ENCODE measurements at places on chromosomes 1 and 21. TPM values are rescaled to one million over a fixed set of nuclear protein-coding genes. Genes with fewer than 3 reads are reported as not detected.

GRCh38 chr1:98637316-98637715 lies 24.2 kb upstream of the SNX7 start:
- no peak for DNase-seq

- DNase-seq = no peak
These were observed 132.7 kb downstream of the RUNX1 start for GRCh38 chr21:34916446-34916845.

DNA sequence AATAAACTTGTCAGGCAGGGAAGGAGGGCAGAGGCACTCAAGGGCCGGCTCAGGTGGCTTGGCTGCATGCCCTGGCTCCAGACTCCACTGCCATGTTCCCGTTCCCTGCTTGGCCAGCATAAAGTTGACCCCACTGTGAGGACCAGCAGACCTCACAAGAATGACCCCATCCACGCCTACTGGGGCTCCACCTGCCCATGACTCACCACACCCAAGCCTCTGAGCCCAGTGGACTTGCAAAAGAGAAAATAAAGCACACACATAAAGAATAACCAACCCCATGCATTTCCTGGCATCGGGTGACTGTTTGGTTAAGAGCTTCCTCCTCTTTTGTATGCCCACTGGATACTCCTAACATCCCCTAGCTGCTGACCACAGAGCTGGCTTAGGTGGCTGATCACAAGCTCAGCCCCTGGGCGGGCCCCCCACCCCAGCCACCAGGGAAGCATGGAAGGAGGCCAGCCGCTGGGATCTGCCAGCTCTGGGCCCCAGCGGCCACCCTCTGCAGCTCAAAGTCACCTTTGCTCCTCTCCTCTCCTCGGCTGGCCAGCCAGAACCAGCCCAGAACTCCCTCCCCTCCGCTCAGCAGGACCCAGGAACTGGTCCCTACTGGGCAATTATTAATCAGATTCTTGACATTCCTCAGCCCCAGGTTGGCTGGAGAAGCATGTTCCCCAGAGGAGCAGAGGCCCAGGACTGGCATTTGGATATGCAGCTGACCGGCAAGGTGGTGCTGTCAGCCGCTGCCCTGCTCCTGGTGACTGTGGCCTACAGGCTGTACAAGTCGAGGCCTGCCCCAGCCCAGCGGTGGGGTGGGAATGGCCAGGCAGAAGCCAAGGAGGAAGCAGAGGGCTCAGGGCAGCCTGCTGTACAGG lies at the start of gene KLHDC7A:
KLHDC7A (plus strand) TSS at position 616 of the 875 bp plus-strand sequence; CDS start at position 668, 52 bp downstream.
- DNase-seq = no peak

SH3D21 gene
- 22.6 TPM for total RNA-seq

- no peak for DNase-seq
These were observed 46.8 kb upstream of the LAPTM5 start for GRCh38 chr1:30804352-30804751.

DNA sequence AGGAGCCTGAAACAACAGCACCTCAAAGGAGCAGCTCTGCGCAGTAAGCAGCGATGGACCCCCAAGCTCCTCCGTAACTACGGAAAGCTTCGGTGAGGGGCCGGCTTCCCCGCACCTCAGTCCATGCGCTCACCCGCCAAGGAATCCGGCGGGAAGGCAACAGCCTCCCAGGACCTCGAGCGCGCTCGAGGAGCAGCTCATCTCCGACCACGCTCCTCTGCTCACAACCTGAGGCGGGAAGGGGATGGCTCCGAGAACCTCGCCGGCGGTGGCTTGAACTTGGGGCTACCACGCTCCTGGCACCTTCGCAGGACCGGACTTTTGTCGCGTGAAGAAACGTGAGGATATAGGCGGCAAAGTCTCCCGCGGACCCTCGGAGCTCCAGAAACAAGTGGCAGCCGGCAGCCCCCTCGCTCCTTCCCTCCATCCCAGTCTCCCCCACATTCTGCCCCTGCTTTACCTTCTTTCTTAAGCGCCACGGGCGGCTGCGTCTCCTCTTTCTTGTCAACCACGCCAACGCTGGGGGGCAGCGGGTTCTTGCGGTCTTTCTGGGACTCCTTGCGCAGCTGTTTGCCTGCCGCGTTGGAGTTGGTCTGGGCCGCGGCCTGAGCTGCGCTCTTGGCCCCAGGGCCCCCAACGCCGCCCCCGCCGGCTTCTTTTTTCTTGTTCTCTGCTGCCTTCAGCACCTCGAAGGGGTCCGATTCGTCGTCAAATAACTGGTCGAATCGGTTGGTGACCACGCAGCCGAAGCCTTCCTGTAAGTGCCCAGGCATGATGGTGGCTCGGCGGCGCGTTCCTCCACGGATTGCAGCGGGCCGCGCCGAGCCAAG lies 459 bp downstream of the SERBP1 start:
- DNase-seq = peak; percentile 56

DNA sequence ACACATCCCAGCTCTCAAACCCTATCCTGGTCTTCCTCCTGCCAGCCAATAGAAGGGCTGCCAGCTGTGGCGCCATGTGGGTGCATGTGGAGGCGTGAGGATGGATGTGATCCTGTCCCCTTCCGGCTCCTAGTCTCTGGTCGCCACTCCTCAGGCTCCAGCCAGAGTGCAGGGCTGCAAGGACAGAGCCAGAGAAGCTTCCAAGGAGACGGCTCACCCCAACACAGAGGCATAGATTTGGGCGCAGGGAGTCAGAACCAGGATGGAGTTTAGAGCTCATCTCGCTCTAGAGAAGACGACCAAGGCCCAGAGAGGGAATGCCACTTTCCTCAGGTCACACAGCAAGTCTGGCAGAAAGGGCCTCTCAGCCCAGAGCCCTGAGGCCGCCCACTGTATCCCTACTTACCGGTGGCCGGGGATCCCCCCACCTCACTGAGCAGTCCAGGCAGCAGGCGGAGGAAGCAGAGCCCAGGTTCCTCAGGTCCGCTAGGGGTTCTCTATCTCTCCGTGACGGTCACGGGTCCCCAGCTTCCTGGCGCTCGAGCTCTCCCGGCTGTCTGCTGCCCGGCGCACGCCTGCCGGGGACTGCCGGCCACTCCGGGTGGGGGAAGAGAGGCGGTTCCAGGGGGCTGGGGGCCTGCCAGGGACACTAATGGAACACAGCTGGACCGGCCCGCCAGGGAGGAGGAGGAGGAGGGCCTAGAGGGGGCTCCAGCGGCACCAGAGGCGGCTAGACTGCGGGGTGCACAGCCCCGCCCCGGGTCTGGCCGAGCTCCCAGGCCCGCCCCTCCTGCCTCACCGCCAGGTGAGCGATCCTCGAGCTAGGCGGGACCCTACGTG lies at the start of gene COL16A1:
COL16A1 (minus strand) TSS at position 587 of the 840 bp plus-strand sequence. CDS start 1,824 bp downstream, outside the sequence.
- DNase-seq = peak; percentile 91

DNA sequence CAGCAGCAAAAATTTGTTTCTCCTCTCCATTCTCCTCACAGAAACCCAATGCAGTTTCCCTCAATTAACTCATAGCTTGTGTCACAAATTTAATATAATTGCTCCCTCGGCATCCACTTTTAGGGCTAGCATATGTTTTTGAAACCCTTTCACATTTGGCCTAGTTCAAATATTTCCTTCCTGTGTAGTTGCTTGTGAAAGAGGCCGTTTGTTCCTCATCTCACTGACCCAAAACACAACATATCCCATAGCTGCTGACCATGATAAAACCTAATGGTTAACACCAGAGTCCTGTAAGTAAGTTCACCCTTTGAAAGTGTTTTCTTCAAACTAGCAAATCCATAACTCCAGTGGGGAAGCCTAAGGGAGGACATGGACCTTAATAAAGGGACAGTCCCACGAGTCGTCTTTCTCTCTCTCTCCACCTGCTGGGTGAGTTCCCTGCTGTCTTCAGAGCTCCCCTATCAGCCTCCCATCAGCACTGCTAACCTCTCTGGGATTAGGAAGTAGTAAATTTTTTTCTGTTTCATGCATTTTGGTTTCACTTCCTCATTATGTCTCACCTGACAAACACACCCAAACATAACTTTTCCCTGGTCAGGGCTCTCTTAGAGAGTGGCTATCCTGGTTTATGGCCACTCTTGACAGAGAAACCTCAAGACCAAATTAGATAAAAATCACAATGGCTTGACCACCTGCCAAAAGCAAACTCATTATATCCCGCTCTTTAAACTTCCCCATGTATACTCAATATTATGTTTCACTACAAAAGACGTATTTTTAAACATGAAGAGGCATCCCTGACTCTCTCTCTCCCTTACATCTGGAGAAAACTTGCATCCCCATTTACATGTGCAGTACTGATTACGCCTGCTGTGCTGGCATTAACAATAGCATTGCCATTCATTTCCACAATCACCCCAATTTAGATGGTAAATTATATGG lies 177.7 kb upstream of the HP1BP3 start:
- DNase-seq = no peak

- DNase-seq = no peak
These were observed 1144.6 kb upstream of the ADGRL2 start for GRCh38 chr1:80656014-80656636.

GRCh38 chr1:18320051-18320450 lies 160.7 kb upstream of the KLHDC7A start:
- no peak for DNase-seq

- DNase-seq = no peak
These were observed 4.1 kb downstream of the EFHD2 start for GRCh38 chr1:15413563-15414444.

CASQ2 gene
- total RNA-seq = 1.7 TPM

DNA sequence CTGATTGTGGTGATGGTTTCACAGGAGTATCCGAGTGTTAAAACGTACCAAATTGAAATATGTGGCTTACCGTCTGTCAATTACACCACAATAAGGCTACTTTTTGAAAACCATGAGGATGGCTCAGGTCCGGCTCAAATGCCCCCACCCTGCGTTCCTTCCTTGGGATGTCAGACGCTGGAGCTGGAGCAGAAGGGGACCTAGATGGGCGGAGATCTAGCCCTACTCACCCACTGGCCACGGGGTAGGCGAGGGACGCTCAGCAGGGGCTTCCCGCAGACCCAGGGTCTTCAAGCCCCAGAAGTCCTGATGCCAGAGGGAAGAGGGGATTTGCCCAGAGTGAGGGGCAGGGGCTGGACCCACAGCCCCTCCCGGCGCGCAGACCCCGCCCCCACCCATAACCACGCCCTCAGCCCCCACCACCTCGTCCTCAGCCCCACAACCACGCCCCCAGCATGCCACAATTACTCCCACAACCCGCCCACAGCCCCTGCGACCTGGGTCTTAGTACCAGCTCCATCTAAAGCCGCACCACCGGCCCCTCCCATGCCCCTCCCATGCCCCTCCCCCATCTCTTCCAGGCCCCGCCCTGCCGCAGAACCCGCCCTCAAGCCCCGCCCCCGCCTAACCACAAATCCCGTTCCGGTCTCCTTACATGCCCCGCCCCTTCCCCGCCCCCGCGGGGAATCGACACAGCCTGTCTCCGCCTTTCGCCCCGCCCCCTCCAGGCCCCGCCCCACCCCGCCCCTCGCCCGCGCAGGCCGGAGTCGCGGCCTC lies at the start of gene LRRC3:
LRRC3 (plus strand) TSS at position 764 of the 777 bp plus-strand sequence. CDS start 1,135 bp downstream, outside the sequence.
- peak; percentile 90 for DNase-seq

PERM1 gene
- total RNA-seq = not detected

GRCh38 chr1:22412932-22413727 lies 38.5 kb upstream of the ZBTB40 start:
- no peak for DNase-seq

ACOT11 gene
- total RNA-seq = 28.4 TPM

SASS6 gene
- total RNA-seq = 3.1 TPM

GBP4 gene
- 9.8 TPM for total RNA-seq

DNA sequence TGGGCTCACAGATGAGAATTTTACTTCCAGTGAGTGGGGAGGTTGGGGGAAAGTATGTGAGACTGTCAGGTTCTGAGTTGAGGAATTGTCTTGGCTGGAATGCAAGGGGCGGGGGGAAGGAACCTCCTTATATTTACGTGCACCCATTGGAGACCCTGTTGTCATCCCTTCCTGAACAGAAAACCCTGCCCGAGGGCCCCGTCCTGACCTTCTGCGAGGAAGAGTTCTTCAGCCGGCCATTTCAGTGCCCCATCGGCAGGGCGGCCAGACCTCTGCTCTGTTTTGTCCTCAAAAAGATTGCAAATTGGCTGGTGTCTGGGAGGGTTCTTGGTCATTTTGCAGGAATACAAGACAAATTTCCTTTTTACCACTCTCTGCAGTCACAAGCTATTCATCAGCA lies 7.1 kb downstream of the KIF26B start:
- no peak for DNase-seq

DNA sequence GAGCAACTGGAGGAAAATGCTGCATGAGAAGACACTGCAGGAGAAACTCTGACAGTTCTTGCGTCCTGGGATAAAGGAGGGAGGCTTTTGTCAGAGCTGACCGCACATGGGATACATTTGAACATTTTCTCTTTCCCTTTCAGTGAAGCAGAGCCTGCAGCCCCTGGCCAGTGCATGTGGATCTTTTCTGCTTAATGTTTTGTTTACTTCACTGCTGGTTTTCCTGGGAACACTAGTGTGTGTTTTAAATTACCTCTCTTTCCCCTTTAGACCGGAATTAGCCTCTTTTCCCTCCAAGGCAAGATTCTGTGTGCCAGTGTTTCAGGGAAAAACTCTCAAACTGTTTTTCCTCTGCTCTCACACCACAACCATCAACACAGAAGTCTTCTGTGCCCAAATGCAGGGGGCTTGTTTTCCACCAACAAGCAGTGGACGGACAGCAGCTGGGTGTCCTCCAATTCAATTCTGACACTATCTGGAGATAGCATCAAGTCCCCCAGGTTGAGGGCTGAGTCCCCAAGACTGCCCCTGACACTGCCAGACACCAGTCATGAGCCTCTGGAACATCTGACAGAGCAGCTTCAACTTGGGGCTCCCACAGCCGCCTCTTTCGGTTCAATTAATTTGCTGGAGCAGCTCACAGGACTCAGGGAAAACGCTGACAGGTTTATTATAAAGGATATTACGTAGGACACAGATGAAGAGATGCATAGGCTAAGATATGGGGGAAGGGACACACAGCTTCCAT lies 136.2 kb downstream of the RHOU start:
- no peak for DNase-seq

GRCh38 chr1:17607644-17608581 lies 68.4 kb downstream of the ARHGEF10L start:
- no peak for DNase-seq

GRIK3 gene
- total RNA-seq = 0.11 TPM

DNA sequence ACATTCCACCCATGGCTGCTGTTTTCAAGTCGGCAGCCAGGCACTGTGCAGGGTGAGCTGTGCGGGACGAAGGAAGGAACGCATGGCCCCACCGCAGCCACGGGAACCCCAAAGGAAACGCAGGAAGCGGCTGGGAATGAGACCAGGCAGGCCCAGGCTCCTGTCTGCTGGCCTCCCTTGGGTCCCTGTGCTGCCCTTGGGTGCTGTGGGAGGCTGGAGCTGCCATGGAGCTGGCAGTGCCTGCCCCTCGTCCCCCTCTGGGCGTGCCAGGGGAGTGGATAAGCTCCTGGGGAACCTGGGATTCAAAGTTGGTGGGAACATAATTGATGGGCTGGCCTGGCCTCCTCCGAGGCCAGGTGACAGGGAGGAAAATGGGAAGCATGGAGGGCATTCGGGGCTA lies 5.3 kb upstream of the KRTAP10-4 start:
- DNase-seq = no peak

GRCh38 chr1:67610450-67610849 lies 74.6 kb upstream of the GADD45A start:
- DNase-seq = no peak

DNA sequence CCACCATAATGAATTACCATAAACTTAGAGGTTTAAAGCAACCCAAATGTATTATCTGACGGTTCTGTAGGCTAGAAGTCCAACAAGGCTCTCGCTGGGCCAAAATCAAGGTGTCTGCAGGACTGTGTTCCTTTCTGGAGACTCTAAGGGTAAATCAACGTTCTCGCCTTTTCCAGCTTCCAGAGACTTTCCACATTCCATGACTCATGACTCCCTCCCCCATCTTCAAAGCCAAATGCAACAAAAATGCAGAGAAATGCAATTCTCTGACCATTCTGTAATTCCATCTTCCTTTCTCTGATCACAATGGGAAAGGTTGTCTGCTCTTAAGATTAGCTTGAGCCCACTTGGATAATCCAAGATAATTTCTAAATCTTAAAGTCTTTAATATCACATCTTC lies 287.1 kb downstream of the LTN1 start:
- DNase-seq = no peak

Data from ovary (tissue), 10 donors.